NCI-H774 (cell line): ENCODE measurements at places on chromosomes 3 and 15.

DNA sequence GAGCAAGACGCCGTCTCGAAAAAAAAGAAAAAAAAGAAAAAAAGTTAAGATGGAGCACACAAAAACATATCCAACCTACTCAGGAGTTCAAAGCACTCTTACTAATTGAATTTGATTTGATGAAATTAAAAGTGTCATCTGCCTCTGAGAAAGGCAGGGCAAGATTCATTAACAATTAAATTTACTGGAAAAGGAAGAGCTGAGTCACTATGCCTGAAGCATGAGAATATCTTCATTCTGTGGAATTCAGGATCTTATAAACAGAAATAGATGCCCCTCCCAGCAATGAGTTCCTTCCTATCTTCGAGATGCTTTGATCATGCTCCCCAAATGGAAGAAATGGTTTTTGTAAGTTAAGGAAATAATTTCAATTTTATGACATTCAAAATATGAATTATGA, 61.0 kb upstream of the ST3GAL6 start:
- DNase-seq: no peak

DNA sequence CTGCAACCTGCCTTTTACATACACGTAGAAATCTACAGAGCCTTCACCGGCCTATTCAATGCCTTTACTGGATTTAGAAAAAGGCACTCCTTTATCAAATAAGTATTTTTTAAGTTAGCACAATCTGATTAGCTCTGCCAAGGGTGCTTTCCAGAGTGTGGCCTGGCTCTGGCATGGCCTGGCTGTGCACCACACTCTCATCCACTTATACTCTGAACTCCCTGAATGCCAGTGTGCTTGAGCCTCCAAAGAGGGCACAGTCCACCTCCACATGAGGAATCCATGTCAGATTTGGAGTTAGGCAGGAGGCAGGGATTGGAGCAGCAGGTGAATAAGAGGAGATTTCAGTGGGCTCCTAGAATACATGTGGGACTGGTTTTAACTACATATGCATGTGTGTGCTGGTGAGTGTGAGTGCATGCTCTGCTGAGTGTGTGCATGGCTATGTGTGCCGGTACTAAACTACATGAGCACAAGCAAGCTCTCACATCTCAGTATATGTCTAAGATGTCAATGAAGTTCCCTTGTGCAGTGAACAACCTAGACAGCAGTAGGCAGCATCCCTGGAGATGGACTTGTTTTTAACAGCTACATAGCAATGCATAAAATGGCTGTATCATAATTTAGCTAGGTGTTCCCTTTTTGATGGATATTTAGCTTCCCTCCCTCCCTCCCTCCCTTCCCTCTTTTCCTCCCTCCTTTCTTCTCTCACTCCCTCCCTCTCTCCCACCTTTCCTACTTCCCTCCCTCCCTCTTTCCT, 17.8 kb upstream of the ZFAND6 start:
- DNase-seq: no peak

DNA sequence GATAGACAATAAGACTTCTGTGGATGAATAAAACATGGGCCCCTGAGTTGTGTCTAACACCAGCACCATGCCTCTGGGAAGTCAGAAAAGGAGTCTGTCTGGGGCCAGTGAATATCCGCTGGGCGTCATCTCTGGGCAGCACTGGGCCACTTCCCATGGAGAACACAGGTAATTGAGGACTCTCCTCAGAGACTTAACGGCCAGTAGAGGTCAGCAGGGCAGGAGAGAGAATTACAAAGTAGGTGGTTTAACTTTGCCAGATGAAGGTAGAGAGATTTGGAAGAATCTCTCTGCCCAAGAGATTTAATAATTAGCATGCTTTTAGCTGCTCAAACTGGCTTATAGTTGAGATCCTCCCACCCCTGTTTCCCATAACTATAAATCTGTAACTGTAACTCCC, 65.7 kb downstream of the OCA2 start:
- no peak for DNase-seq

GRCh38 chr15:51576286-51576850, 46.2 kb downstream of the DMXL2 start:
- no peak for DNase-seq

- no peak for DNase-seq
These were observed 30.1 kb downstream of the CCDC12 start for GRCh38 chr3:46946416-46946815.

GRCh38 chr15:91126080-91126479, 26.0 kb downstream of the SV2B start:
- DNase-seq: no peak

DNA sequence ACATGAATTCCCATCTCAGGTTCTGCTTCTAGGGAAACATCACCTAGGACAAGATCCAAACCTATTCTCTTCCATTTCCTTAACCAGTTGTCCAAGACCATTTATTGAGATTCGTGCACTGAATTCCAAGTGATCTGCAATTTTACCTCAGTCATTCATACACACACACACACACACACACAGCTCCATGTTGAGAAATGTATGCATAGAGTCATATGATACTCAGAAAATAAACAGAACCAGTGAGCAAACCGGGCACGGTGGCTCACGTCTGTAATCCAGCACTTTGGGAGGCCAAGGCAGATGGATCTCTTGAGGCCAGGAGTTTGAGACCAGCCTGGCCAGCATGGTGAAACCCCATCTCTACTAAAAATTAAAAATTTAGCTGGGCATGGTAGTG, 6.1 kb upstream of the KPNA1 start:
- no peak for DNase-seq

- DNase-seq: no peak
These were observed 28.5 kb upstream of the TATDN2 start for GRCh38 chr3:10219737-10220136.
